Muscle of leg (tissue), 16 donors: ENCODE measurements at places on chromosomes 16 and 17.

- DNase-seq: no peak
Observed at GRCh38 chr16:71443714-71444113, 1.9 kb upstream of the TLE7 start.

- DNase-seq: peak; percentile 69
Observed at GRCh38 chr16:89764711-89765201, 43.4 kb downstream of the ZNF276 start.

DNA sequence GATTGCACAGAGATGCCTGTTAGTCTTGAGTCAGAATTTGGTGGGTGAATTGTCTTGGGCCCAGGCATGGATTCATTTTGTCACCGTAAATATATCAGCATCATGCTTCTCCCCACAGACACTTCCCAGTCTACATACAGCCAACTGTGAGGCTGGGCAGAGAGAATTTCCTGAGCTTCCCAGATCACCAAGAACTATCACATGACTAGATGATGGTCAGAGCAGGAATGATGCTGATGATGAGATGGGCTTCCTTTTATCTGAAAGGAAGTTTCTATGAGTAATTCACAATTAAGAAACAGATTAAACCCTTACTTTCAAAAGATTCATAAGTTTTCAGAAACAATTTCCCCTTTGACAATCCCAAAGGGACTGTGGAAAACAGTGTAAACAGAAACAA is 323 bp upstream of the KRTAP9-9 start:
- DNase-seq: no peak

DNA sequence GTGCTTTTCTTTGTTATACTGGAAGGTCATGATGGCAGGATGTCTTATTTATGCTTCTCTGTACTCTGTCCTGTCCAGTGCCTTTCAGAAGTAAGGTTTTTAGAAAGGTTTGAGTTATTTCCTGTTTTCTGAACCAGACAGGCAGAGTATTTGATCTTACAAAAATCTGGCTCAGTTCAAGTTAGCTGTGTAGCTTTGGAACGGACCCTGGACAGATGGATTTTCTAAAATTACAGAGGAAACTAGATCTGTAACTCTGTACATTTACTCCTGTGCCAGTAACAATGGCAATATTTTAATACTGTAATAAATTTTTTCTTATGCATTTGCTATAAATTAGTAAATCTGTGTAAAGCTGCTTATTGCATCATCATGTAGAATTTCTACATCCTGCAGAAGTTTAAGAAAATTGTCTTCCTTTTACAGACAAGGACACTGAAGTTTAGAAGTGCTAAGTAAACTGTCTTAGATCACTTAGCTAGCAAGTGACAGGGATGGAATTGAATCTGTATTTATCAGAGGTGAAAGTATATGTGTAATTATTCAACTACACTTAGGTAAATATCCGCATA is 347.6 kb downstream of the WWOX start:
- DNase-seq: peak; percentile 71
